Psoas muscle (tissue), 8 donors: ENCODE measurements at places on chromosomes 12 and 14. TPM values are rescaled to one million over a fixed set of nuclear protein-coding genes. Genes with fewer than 3 reads are reported as not detected.
A peak's percentile ranks its signal among the peaks of the same experiment; 100 is the strongest.

DNA sequence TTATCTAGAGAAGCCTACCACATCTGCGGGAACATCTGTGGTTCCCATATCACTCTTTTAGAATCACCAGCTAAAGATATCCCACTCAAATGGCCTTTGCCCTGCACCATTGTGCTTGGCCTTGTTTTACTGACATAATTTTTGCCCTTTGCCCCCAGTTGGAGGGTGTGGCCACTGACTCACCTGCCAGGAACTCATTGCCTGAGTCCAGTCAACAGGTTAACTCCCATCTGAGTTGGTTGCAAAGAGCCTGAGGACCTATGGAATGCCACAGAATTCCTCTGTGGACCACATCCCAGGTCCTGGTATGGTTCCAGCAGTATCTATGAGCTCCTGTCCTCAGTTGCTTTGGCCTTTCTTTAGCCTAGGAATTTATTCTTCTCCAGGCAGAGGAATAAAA, 55.7 kb upstream of the PTGR2 start:
- no peak for DNase-seq

The ACAD10 gene
- 20.2 TPM for total RNA-seq

GRCh38 chr12:24153079-24153478, 203.6 kb upstream of the SOX5 start:
- no peak for DNase-seq

- DNase-seq: no peak
Measured at GRCh38 chr12:62928632-62929031, 6.3 kb downstream of the PPM1H start.

DNA sequence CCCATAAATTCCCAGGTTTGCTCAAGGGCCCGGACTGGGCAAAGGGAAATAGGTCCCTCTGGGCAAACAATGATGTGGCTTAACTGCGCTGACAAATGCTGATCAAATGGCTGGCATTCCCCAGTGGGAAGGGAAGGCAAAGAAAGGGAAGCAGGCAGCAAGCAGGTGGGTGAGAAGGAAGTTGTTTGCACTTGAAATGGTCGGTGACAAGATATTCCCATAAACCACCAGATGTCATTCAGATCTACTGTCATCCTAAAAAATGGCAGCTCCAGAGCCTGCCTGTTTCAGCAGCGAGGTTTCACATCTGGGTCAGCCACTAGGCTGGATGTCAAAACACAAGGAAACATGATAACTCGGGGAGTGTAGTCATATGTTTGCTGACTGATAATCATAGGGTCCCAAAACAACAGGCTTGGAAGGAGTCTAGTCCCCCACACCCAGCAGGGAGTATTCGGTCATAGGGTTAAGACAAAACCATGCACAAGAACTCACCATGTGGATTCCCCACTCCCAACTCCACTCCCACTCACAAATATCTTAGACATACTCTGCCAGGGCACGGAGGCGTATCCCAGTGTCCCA, 37.9 kb upstream of the MDM1 start:
- DNase-seq: no peak

GRCh38 chr12:1448336-1448735, 146.0 kb downstream of the FBXL14 start:
- no peak for DNase-seq

DNA sequence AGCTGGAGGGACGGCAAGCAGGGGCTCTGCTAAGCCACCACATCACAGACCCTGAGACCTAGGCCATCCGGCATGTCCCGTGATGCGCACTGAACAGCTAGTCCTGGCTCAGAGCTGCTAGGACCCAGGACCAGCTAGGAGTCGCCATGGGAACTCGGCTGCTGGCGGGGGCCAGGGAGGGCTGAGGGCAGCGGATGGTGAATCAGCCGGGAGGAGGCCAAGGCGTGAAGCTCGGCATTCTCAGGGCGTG, 5.1 kb downstream of the AHNAK2 start:
- DNase-seq: peak; percentile 89

The TRIP11 gene
- total RNA-seq: 51.8 TPM

DNA sequence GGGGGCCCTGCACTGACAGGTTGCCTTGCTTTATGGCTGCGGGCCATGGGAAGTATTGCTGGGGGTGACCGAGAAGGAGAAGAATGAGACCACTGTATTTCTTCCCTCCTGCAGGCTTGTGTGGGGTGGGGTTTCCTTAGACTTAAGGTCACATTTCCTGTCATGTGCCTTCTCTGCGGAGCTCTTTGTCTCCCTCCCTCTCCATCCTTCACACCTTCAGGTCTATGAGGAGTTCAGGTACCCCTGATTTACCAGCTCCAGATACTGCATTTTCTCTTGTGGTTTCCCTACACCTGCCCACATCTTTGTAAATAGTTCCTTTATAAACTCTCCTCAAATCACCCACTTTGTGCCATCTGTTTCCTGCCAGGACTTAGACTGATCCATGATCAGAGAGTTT, 3.6 kb downstream of the FNTB start:
- DNase-seq: no peak

The FOS gene
- total RNA-seq: 119 TPM

GRCh38 chr14:90758959-90759358, 57.3 kb downstream of the TTC7B start:
- DNase-seq: peak; percentile 64

The ERP29 gene
- total RNA-seq: 19.8 TPM

- no peak for DNase-seq
Measured at GRCh38 chr12:123148655-123149054, 2.2 kb downstream of the PITPNM2 start.

DNA sequence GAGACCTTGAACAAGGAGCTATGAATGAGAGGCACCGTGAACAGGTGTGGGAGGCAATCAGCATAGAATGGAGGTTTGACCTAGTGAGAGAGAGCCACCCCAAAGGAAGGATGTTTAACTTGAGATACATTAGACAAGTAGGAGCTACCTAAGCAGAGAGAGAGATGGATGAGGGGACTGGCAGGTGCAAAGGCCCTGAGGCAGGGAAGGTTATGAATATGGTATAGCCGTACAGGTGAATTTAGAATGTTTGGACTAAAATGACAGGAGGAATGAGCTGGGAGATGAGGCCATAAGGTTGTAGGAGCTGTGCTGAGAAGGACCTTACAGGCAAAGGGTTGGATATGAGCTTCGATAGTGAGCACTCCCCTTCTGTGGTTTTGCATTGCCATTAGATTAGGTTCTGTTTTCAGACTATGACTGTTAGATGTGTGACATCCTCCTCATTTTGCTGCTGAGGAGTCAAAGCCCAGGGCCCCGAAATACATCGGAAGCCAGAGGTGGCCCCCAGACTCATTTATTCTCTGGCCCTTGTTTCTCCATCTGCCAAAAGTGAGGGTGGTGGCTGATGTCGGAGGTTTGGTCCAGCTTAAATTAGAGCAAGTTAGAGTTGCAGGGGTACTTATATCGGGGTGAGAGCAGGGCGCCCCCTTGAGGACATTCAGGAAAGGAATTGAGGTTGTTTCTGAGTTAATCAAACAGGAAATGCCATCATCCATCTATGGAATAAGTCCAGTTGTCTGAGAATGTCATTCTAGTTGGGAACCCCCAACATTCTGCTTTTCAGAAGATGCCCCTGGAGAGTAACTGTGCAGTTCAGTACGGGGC, 29.4 kb downstream of the SLC24A4 start:
- no peak for DNase-seq

GRCh38 chr14:70601162-70601561, 707 bp upstream of the MED6 start:
- DNase-seq: no peak

DNA sequence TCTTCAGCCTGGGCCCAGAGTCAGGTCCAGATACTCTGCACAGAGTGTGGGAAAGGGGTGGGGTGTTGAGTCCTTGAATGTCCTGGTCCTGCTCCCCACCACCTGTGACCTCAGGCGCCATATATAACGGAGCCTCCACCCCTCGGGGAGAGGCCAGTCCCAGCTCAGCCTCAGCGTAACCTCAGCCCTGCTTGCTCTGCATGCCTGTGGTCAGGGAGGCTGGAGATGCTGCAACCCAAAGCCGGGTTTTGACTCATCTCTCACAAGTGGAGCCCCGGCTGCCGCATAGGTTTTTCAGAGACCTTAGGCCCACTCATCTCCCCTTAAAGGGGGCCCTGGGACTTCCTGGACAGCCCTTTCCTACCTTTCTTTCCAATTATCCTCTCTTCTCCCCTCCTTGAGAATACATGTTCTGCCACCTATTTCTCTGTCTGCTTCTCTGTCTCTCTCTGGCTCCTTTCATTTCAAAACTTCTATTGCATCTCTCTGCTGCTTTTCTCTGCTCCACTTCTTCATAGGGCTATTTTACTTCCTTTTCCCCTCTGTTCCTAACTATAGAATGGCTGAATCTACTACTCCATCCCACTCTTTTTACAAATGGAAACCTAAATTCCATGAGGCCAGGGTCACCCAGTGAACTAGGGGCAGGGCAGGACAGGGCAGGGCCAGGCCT, 1.2 kb downstream of the ITGB7 start:
- no peak for DNase-seq
